HAP-1 (cell line): ENCODE measurements at places on chromosomes 11 and 22.

DNA sequence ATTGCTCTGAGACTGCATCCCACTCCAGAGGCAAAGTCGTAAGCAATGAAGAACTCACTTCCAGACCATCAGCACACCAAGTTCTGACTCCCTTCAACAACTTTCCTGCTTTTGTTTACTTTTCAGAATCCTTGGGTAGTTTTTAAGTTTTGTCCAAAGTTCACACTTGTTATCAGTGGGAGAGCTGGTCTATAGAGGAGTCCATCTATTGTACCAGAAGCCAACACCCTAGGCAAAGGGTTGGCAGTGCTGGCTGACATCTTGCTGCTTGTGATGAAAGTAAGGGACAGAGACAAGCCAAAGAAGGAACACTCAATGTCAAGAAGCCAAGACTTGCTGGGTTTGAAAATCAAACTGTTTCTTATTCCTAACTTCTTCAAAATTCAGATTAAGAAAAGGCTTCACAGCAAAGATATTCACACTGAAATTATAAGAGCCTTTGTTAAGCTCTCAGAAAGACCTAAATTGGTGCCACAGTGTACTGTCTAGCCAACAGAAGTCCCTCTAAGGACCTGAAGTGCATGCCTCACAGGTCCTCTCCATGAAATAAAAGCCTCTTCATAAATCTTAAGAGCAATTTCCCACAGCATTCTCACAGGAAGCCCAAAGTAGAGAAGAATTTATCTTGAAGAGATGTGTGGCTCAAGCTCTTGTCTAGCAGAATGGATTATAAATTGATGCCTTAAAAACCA lies 21.5 kb upstream of the LINC01488 start:
- DNase-seq = no peak

- no peak for DNase-seq
Observed at GRCh38 chr11:117851852-117852251, 24.6 kb downstream of the FXYD6 start.

GRCh38 chr11:71358122-71358728 lies 90.0 kb downstream of the DHCR7 start:
- no peak for DNase-seq

GRCh38 chr22:19287076-19287707 lies 4.3 kb downstream of the CLTCL1 start:
- no peak for DNase-seq

GRCh38 chr11:35133656-35134055 lies 5.3 kb upstream of the CD44 start:
- no peak for DNase-seq

DNA sequence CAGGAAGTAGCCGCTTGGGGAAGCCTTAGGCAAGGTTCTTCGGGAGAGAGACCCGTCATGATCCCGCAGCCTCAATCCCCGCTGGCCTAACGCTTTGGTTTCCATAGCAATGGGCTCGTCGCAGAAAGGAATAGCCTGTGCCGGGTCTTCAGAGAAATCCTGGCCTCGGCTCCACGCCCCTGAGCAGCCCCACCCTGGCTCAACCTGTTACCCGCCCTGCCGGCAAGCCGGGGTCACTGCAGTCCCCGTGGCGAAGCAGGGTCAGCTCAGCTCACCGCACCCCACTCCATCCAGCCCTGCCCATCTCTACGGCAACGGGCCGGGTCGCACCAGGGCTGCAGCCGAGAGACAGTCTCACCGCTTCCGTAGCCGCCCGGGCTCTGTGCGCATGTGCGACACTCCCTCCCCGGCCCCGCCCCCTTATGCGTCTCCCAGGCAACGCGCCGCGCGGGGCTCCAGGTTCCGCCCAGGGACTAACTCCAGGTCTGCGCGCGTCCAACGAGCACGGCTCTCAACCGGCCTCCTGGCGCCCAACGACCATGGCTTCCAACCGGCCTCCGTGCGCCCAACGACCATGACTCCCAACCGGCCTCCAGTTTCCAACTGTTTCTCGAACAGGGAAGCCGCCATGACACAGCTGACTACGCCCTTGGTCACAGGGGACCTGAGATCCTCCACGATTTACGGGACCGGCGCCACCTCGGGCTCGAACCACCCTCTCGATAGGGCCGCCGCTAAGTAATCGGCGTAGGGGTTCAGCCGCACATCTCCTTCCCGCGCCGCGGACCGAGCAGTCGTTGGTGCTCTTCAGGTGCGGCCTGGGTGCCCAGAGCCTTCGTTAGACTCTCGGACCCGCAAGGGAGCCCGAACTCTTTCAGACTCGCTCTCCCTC lies at the start of gene DUSP18:
TSS of gene DUSP18 (minus strand) at position 382 of the 892 bp plus-strand sequence. CDS start 3,872 bp downstream, outside the sequence.
- peak; percentile 96 for DNase-seq
